Activated CD4-positive, alpha-beta T cell treated with anti-CD3 and anti-CD28 coated beads, Interleukin-2, Interleukin-4, amounts not matched to agents 100 ng/mL and 50 ng/mL, durations not matched to agents 16 hours and 8 hours (primary cell): ENCODE measurements at places on chromosomes 13 and 19.

DNA sequence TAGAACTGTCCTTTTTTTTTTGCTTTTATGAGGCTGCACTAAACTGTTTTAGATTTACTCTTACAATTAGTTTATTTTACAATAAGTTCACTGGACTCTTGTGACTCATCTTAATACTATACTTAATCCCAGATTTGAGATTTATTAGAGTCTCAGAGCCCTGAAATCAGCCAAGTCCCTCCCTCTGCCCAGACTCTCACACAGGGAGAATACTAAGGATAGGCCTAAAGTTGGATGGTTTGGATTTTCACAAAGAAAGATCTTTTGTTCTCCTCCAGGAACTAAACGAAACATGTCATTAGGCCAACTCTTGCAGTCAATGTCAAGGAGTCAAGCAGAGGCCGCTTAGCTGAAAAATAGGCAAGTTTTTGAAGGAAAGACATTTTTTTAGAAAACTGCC lies 42.7 kb upstream of the MIR17HG start:
- no peak for DNase-seq

DNA sequence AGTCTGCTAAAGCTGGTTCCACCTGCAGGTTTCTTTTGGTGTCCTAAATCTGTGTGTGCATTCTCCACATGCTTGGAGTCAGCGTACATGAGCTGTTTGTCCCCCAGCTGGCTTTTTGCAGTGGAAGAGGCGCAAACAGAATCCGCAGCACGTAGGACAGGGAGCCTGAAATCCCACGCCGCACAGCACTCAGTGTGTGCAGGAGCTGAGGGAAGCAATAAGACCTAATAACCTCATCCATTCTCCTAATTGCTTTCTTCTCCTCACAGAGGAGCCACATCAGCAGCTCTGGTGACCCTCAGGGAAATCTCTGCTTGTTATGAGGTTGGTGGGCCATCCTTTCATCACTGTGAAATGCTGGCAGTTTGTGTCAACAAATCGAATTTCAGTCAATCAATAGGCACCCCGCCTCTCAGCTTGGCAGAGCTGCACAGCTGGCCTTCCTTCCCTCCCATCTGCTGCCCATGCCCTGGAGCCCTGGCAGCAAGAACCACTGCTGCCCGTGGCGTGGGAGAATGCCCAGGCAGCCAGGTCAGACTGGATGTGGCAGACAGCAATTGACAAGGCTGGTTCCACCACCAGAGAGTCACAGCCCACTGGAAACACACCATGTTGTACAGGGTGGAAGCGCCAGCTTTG lies 136.7 kb downstream of the ZDHHC20 start:
- DNase-seq = no peak

GRCh38 chr13:70391678-70392077 lies 283.4 kb upstream of the KLHL1 start:
- DNase-seq = no peak

DNA sequence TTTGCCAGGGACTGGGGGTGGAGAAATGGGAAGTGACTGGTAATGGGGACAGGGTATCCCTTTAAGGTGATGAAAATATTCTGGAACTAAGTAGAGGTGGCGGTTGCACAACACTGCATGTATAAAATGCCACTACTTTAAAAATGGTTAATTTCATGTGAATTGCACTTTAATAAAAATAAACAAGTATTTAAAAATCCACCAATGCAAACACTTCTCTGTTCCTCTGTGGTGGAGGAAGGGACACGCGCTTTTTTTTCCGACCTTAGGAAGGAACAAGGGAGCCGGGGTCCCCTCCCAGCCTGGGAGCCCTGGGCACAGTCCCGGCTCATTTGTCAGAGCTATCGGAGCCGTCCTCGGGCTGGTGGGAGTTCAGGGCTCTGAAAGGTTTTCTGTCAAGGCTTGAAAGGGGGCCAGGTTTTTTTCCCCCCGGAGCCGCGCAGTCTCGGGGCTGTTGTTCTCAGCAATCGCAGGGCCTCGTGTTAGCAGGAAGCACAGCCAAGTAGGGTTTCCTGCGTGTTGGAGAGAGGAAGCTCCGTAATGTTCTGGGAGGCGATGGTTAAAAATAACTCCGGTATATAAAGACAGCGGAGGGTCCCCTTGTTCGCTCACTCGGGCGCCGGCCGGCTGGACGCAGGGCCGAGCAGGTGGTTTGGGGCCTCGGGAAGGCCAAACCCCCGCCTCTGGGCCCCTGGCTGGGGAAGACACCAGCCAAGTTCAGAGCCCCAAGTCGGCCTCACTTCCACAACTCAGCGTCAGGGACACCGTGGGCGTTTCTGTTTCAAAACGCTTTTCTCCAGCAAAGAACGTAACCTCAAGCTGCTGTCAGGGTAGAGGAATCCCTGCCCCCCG lies 41.2 kb upstream of the KLF2 start:
- DNase-seq = peak; percentile 39

DNA sequence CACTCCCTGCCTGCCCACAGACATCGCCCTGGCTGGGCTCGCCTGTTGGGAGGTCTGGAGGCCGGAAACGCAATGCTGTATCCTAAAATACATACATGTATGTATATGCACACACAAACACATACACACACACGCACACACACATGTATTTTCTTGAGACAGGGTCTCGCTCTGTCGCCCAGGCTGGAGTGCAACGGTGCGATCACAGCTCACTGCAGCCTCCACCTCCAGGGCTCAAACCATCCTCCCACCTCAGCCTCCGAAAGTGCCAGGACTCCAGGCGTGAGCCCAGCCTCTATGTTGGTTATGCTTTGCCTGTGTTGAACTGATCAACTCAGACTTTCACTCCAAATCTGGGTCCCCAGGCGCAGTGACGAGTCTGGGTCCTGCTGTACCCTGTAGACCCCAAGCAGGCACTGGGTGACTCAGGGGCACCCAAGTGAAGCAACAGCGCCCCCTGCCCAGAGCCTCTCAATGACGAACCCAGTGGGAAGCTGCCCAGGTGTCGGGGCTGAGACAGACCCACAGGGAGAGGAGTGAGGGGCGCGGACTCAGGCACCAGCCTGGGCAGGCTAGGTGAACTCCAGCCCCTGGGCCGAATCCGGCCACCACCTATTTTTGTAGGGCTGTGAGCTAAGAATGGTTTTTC lies 27.4 kb upstream of the CACTIN start:
- DNase-seq = no peak

- DNase-seq = no peak
These were observed 775 bp downstream of the RAX2 start for GRCh38 chr19:3771000-3771905.

GRCh38 chr13:67408798-67409197 lies 178.7 kb upstream of the PCDH9 start:
- DNase-seq = no peak
